ENCODE measurements at places on chromosomes 1 and 21.

GRCh38 chr1:100713626-100714025, 5.9 kb upstream of the VCAM1 start:
- DNase-seq = no peak

- DNase-seq = no peak
Measured at GRCh38 chr1:100613817-100614559, 76.0 kb downstream of the GPR88 start.

DNA sequence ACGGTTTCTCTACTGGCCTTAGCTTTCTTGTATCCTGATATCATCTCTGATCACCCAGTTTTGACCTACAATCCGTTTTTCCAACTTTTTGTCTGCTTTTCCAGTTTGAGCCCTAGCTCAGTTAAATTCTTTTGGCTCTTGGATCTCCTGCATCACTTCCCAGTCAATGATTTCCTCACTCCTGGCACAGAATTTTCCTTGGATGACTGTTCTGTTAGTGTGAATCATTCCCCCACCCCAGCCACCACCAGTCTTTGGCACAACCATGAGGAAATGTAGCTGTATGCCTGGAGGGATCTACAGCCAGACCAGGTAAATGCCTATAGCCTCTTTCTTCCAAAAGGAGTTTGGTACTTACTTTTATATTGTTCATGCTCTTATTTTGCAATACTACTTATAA, 187.2 kb upstream of the PTGFR start:
- DNase-seq = no peak

DNA sequence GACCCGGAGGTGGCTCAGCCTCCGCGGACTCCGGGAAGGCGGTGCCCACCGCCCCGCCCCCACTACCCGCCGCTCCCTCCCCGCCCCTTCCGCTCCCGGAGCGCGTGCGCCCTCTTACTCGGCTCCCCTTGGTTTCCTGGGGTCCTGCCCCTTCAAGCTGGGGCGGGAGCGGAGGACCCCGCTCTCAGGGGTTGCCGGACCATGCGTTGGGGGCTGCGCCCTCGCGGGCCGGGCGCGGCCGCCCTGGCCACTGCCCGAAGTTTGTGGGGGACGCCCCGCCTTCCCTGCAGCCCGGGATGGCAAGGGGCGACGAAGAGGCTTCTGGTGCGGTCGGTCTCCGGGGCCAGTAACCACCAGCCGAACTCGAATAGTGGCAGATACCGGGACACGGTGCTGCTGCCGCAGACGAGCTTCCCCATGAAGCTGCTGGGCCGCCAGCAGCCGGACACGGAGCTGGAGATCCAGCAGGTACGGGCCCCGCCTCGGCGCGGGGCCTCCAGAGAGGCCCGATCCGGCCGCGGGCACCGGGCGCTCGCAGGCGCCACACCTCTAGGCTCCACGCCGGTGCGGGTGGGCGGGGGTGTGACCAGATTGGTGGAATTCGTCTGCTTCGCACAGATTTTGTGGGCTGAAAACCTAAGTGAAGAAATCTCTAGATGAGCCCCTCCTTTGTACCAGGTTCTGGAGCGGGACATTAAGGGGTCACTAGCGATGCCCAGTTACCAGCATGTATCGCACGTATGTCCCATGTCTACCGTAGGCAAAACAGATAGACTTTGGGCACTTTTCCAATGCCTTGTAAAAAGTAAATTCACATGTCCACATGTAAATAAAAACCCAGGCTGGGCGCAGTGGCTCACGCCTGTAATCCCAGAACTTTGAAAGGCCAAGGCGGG, at the start of gene IARS2:
Gene IARS2 (plus strand): TSS at position 117 of the 896 bp plus-strand sequence. CDS start 85 bp downstream, at position 202.
- DNase-seq = peak; percentile 90

DNA sequence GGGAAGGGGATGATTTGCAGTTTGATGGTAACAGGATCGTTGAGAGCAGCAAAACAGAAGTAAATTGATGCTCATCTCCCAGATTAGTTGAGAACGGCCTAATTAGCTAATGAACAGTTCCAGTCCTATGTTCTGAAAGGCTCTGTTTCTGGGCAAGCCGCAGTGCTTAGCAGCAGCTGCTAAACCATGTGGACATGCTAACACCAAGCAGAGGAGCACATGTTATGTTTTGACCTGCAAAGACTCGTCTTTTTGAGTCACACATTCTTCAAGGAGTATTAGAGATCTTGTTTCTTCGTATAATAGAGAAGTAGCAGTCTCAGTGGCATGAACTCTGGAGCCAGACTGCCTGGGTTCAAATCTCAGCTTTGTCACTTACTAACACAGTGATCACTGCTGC, 58.1 kb downstream of the CACNA1E start:
- DNase-seq = no peak

DNA sequence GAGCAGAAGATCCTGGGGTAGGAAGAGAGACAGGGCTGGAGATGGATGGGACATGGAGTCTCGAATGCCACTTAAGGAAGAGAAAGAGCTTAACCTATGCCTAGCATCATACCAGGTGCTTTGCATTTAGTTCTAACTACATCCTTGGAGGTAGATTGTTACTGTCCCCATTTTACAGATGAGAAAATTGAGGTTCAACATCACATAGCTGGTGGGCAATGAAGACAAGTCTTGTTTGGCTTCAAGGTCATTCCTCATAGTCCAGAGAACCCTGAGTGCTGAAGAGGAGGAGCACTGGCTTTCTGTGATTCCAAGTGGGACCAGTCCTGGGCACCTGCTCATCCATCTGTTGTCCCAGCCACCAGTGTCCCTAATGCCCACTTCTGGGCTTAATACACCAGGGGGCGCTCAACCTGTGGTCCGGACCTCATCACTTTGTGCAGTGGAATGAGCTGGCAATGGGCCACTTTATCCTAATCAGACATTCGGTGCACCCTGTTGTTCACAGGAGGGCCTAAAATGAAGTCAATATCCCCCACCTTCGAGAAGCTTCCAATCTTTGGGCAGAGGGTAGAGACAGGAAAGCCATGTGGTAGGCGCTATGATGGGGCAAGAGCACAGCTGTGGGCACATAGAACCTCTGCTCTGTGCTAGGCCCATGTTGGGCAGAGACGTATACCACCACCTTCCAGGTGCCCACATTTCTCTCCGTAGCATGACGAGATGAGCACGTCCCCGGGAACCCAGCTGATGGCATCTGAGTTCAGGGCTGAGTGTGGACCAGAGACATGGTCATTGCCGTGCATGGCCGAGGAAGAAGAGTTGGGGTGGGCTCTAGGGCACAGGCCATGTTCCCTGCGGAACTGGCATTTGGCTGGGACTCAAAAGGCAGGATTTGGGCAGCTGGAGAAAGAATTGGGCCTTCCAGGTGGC, 9.2 kb downstream of the RPS6KA1 start:
- DNase-seq = peak; percentile 9

DNA sequence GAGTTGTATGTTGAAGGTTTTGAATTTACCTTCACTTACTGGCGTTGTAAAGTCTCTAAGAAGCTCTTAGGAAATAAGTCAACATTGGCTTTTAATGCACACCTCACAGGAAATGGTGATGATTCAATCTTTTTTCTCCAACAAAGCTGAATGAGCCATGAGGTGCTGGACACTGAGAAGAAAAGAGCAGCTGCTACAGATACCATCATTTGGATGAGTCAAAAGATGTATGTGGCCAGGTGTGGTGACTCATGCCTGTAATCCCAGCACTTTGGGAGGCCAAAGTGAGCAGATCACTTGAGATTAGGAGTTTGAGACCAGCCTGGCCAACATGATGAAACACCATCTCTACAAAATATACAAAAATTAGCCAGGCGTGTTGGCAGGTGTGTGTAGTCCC, 3.3 kb upstream of the IL23R start:
- no peak for DNase-seq

DNA sequence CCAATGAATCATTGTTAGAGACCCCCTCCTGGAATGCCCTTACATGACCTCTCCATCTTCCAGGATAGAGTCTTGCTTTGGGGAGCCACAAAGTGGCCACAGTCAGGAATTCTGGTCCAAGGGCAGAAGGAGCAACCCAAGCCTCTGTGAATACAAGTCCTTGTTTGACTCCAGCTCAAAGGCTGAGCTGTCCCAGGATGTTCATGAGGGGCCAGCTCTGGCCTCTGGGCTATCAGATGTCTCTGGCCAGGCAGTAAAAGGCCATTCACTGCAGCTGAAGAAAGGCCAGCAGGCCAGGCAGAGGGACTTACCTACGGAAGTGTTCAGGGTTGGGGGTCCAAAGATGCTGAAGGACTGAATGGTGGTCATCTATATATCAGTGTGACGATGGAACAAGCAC, 98.3 kb upstream of the IPO9 start:
- DNase-seq = no peak

- no peak for DNase-seq
Measured at GRCh38 chr21:38440746-38441145, 57.5 kb downstream of the ERG start.

DNA sequence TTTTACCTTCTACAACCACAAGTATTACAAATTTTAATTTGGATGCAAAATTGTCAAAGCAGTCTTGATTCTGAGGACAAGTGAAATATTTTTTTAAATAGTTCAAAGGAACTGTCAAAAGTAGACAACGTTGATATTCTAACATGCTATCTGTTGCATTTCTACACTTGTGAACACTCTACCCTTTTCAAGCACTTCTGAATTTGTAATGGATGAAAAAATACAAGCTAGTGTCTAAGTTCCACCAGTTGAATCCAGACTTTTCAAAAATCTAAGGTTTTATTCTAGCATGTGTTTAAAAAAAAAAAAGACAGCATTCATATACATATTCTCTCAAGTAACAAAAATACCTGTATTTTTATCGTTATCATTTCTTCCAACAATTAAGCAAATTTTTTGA, 2.1 kb downstream of the ARID4B start:
- DNase-seq = no peak

DNA sequence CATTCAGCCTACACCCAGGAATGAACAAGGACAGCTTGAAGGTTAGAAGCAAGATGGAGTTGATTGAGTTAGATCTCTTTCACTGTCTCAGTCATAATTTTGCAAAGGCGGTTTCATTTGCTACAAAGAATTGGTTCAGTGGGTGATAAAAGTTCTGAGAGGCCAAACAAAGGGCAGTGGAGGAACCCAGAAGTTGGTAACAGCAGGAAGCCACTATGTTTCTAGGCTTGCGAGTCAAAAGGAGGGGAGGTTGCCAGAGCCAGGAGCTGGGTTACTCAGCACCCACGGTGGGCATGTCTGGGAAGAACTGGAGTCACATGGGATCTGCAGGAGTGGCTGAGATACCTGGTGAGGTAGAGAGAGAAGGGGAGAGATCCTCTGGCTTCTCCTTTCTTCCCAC, 64.2 kb upstream of the MRPS6 start:
- DNase-seq = no peak

GRCh38 chr1:31607360-31607759, 10.1 kb upstream of the HCRTR1 start:
- DNase-seq = no peak

DNA sequence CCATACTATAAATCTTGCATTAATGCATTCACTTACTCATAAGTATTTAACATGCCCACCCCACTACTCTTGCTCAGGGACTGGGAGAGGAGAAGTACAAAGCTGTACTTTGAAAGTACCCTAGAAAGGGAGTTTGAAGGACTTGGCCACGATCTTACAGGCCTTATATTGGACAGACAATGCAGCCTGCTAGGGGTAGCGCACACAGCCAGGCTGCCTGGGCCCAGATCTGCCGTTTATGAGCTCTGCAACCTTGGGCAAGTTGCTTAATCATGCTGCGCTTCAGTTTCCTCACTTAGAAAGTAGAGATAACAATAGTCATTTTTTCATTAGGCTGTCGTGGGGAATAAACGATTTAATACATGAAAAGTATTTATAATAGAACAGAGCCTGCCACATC, 110.1 kb downstream of the CDC7 start:
- no peak for DNase-seq

DNA sequence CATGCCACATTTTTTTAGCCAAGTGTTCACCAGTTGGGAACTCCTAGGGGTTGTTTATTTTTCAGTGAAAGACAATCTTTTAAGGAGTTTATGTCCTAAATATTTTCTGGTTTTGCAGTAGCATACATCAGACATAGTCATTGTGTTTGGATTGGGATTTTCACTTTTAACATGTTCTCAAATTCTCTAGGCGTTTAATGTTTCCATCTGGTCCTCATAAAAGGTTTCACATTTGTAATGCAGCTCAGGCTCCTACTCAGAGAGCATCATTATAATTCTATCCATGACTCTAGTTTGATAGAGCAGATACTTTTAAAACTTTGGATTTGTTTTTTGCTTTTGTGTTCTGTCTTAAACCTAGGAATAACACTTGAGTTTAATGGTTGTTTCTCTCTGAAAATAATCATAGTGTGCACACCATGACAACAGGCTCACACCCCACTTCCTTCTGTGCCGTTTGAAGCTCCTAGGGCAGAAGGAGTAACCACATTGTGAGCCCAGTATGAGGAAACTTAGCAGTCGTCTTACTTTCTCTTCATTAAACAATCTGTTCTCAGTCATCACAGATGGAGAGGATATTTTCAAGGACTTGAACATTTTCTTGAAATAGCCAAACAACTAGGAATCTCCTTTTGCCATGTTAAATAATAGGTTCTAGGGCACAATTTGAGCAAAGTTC, 219.6 kb downstream of the PDE4B start:
- DNase-seq = no peak

GRCh38 chr1:10824821-10825540, 28.5 kb upstream of the CASZ1 start:
- DNase-seq = no peak

DNA sequence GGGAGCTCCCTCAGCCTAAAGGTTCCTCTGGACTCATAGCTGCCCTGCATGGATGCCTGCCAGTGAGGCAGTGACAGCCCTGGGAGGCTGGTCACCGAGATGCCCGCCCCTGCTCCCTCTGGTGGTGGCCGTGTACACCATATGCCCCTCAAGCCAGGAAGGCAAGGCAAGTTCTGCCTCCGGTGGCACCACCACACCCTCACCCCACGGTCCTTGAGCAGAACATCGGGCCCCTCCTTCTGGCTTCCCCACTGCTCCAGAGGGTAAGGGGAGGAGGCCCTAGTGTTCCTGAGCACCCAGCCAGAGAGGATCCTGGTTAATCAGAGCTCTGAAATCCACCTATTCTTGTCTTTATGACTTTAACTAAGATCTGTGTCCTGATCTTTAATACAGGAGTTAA, 1.5 kb upstream of the S100A14 start:
- peak; percentile 56 for DNase-seq

- no peak for DNase-seq
Measured at GRCh38 chr1:5349526-5349925, 642.7 kb downstream of the NPHP4 start.

GRCh38 chr1:93584261-93585003, 97.2 kb downstream of the BCAR3 start:
- no peak for DNase-seq

DNA sequence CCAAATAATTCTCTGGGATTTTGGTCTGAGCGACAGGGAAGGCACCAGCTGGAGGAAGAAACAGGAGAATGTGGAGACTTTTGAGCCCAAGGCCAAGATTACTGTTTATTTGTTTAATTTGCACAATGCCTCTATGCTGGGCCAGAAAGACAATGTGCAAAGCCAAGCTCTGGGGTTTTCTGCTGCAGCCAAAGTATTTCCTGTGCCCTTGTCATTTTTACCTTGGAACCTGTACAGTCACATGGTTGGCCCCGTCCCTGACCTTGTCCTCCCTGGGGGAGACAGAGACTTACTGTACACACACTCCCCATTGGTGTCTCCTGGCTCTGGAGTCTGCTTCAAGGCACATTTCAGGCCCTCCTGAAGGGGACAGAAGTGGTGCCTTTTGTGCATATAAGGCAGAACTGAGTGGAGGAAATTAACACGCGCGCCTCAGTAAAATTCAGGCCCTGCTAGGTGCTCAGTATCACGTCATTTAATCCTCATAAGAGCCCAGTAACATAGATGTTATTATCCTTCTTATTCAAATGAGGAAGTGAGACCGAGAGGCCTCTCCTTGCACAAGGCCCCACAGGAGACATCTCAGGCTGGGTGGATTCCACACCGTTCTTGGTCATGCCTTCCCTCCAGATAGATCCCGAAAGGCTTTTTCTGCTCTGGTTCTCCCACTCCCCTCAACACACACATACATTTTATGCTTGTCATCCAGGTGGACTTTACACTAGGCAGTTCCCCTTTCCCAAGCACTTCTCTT, 21.1 kb downstream of the C1orf115 start:
- DNase-seq = no peak
